ENCODE measurements at places on chromosomes 1 and 21.

DNA sequence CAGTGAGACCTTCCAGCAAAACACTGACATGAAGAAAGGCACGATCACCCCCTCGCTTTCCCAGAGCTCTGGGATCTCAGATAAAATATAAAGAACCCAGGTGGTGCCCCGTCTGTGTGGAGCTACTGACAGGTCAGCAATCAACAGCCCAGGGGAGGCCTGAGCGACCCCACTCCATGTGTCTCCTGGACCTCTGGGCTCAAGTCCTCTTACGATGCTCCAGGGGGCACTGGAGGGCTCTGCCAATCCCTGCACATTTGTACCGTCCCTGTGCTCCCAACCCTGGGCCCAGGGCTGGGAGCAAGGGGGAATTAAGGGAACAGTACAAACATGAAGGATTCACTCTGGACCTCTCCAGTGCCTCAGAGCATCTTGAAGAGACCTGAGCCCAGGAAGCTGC, 12.5 kb downstream of the S100A7A start:
- DNase-seq, result no peak

DNA sequence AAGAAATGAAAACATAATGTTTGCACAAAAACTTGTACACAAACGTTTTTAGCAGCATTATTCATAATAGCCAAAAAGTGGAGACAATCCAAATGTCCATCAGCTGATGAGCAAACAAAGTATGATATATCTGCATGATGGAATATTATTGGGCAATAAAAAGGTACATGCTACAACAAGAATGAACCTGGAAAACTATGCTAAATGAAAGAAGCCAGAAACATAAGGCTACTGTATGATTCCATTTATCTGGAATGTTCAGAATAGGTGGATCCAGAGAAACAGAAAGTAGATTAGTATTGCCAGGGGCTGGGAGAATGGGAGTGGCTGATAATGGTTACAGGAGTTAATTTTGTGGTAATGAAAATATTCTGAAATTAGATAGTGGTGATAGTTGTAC, 19.0 kb downstream of the FBXO28 start:
- DNase-seq, result no peak

DNA sequence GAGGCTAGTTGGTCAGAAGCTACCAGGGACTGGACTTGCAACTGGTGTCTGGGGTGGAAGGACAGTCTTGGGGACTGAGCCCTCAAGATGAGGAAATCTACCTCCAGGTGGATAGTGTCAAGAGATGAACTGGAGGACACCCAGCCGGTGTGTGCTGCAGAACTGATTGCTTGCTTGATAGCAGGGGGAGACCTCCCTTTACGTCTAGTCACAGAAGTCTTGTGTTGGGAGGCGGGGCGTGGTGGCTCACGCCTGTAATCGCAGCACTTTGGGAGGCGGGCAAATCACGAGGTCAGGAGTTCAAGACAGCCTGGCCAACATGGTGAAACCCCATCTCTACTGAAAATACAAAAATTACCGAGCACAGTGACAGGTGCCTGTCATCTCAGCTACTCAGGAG, 4.9 kb downstream of the RCC2 start:
- DNase-seq, result no peak

DNA sequence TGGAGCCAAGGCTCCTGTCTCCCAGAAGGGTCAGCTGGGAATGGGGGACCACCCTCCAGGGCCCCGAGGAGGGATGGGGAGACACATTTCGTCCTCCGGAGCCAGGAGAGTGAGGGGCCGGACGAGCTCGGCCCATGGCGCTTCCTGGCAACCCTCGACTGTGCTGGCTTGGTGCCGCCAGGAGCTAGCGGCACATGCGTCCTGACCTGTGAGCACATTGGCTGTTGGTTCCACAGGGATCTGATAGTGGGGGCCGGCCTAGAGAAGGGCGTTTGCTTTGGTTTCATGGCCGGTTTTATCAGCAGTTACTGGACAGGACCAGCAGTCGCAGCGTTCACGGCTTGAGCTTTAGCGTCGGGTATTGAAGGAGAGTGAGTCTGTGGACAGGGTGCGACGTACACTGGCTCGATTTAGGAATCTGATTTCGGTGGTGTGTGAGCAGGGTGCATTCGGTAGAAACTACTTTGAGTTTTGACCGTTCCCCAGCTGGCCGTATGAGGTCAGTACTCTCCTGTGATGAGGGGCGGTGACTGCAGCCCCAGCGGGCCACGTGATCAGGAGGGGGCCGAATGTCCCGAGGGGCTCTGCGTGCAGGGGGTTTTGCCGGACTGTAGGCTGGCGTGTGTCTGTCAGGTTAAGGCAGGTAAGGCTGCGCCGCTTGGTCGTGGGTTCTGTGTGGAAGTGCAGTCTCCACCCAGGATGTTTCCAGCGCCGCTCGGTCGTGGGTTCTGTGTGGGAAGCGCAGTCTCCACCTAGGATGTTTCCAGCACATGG, 18.7 kb downstream of the FAAP20 start:
- no peak for DNase-seq
